Eye (tissue), 1 donor: ENCODE measurements at places on chromosomes 7 and 10.
A peak's percentile ranks its signal among the peaks of the same experiment; 100 is the strongest.

- peak; percentile 11 for DNase-seq
Observed at GRCh38 chr10:32139223-32140073, 83.2 kb upstream of the KIF5B start.

- DNase-seq, result no peak
Observed at GRCh38 chr10:71763352-71764127, 9.8 kb downstream of the VSIR start.

- DNase-seq, result peak; percentile 21
Observed at GRCh38 chr7:55326081-55326835, 38.9 kb upstream of the LANCL2 start.

GRCh38 chr7:42186151-42186550, 50.9 kb downstream of the GLI3 start:
- peak; percentile 44 for DNase-seq

DNA sequence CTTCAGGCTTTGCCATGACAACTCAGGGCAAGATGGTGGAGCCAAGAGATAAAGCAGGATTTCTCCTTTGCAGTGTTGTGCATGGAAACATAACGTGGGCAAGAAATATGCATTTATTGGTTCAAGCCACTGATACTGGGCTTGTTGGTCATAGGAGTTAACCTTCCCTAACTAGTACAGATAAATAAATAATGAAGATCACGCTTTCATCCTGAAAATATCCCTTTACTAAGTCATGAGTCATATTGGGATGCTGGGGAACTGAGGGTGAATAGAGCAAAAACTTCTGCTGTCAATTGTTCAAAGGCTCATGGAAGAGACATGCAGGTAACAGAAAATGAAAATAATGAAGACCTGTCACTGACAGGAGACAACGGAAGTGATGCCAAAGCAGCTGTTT, 55.5 kb downstream of the TES start:
- DNase-seq, result no peak

DNA sequence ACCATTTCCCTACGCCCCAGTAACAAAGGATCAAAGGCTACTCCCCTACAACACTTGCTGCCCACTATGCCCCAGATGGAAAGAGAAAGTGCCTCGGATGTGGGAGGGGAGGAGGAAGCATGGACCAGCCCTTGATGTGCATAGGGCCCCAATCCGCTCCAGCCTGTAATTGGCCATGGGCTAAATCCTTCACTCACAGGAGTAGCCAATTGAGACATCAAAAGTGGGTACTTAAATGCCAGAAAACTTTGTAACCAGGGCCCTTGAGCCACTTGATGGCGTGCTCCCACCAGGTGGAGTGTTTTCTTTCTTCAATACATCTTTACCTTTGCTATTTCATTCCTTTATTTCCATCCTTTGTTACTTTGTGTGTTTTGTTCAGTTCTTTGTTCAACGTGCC, 500.5 kb upstream of the LRRN3 start:
- DNase-seq, result no peak

- DNase-seq, result no peak
Observed at GRCh38 chr10:96614515-96614914, 27.7 kb upstream of the TM9SF3 start.

DNA sequence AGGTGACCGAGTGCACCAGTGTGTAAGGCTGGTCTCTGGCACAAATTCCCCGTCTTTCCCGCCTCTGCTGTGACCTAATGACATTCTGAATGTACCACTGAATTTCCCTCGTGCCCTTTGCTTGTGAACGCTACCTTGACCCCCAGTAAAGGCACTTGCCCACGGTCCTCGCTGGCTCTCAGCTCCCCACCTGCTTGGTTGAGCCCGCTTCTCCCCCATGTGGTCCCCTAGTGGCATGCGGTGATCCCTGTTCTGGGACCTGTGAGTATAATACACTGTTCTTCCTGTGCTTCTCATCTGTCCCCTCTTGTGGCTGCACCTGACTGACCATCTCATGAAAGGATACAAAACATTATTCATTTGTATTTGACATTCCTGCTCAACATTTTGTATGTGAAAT, 495.7 kb downstream of the INHBA start:
- DNase-seq, result no peak

DNA sequence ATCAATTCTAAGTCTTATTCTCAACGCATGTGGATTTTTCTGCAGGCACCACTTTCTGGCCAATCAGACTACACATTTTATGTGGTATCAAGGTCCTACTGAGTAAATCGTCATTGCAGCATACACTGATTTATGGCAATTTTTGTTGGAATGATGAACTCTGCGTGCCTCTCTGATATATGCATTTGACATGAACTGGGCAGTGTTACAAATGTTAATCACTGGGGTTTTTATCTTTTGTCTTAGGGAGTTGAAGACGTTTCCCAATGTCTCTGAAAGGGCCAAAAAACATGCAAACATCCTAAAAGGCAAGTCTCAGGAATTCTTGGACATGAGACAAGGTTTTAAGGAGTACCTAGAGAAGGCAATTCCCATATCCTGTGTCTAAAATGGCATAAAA, 809.5 kb upstream of the CELF2 start:
- DNase-seq, result no peak

GRCh38 chr7:20479706-20480105, 135.8 kb upstream of the ABCB5 start:
- no peak for DNase-seq

GRCh38 chr7:82166260-82167015, 277.1 kb downstream of the CACNA2D1 start:
- peak; percentile 79 for DNase-seq

DNA sequence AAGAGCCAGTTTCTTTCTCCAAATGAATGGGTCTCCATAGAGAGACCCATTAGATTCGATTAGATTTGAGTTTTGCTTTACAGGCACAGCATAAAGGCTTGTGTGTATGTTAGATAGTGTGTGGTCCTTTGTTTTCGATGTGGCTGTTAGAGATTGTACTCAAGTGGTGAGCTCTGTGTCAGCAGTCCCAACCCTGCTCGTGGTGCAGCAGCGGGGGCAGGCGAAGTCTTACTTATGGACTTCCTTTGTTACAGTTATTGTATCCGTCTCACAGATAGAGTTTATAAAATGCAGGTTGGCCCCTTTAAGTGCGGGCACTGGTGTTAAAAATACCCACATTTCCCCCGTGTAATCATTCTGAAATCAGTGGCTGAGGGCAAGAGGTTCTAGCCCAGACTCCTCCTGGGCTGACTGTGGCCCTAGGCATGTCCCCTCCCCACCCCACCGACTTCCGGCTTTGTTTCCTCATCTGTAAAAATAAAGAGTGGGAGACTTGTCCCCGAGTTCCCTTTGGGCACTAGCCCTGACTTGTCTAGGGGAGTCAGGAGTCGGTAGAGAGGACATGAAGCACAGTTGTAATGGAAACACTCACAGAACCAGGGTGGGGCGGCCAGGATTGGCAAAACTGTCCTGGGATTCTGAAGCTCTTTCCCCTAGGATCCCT, 28.6 kb downstream of the MTURN start:
- DNase-seq, result no peak

GRCh38 chr7:104983076-104983577, 30.9 kb upstream of the KMT2E start:
- no peak for DNase-seq

DNA sequence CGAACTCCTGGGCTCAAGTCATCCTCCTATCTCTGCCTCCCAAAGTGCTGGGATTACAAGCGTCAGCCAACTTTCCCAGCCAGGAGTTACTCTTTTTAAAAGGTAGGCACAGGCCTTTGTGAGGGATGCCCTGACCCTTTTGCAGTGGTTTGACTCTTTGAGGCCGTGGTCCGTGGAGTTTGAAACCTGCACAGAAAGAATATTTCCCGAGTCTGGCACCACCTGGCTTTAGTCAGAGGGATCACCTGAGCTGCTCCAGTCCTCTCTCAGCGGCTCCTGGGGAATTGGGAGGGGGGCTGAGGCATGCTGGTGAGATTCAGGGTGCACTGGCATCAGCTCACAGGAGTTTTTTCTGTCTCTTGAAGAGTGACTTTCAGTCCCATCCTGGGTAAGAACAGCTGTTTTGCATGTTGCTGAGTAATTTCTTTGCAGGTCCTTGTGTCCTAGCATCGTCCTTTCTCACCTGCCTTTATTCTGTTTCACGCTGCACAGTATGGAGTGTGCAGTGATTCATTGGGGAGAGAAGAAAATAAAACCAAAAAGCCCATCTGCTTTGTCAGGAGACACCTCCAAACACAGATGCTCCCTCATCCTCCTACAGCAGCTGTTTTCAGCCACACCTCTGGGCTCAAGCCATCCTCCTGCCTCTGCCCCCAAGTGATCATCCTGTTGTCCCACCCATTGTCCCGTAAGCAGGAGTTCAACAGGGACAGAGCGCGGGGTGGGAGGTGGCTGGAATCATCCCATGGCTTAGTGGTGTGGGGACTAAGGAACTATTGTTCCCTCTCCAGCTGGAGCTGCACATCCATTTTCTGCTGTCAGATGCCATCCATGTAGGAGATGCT, 284.7 kb downstream of the CAMK1D start:
- no peak for DNase-seq

DNA sequence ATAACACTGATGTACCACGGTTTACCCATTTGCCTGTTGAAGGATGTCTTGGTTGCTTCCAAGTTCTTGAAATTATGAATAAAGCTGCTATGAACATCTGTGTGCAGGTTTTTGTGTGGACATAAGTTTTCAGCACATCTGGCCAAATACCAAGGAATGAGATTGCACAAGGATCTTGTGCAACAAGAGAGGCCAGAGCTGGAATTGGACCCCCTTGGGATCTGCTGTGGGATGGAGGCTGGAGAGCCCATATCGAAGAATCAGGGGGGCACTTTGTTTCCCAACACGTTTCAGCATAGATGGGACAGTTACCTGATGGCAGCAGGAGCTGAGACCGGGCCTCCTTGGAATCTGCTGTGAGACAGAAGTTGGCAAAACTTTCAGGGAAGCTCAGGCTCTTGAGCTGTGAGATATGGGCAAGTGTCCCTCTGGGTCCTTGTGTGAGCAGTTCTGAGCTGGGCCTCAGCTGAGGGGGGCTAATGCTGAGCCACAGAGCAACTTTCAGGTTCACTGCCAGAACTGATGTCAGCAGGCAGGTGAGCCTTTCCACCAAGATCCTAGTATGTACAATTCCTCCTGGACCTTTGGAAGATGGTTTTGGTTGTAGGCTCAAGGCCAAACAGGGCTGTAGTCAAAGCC, 115.2 kb upstream of the RAB18 start:
- DNase-seq, result no peak

- no peak for DNase-seq
Observed at GRCh38 chr10:65861249-65861648, 1064.6 kb upstream of the LRRTM3 start.

DNA sequence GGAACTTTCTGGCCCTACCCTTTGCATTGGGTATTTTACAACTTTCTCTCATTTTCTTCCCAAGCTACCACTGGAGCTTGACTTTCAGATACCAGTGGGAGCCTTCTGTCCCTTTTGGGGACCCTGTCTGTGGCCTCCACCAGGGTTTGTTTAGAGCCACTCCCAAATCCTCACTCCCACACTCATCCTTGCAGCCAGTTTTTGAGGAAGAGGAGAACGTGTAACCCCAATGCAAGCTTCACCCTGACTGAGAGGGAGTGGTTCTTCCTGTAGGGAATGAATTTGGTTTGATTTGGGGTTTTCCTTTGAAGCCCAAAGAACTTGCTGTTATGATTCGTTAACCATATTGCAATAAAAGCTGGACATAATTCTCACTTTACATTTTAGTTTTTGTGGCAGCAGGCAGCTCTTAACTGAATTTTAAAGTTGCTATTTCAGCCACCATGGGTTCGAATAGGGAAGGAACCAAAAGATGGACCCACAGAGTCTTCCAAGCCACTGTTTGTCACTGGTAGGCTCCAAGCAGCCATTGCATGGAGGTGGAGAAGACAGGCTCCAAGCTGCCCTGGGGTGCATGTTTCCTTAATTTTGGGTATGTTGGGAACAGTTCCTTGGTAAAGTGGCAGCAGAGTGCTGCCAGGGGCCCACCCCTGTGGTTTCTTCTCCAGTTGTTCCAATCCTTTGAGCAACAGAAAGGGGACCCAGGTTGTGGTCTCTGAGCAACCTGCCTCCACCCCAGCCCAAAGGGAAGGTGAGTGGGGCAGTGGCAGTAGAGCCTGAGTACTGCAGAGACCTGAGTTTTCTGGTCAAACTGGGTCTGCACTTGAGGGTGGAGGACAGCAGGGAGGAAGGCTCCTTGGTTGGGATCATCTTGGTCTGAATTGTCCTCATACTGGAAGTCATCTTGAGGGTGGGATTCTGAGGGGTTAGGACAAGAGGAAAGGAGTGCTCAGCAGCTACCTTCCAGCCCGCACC, 5.1 kb downstream of the EVX1 start:
- no peak for DNase-seq

- DNase-seq, result no peak
Observed at GRCh38 chr10:2012209-2012608, 274.9 kb upstream of the ADARB2 start.

GRCh38 chr7:82098414-82098813, 328.6 kb upstream of the HGF start:
- DNase-seq, result peak; percentile 23

DNA sequence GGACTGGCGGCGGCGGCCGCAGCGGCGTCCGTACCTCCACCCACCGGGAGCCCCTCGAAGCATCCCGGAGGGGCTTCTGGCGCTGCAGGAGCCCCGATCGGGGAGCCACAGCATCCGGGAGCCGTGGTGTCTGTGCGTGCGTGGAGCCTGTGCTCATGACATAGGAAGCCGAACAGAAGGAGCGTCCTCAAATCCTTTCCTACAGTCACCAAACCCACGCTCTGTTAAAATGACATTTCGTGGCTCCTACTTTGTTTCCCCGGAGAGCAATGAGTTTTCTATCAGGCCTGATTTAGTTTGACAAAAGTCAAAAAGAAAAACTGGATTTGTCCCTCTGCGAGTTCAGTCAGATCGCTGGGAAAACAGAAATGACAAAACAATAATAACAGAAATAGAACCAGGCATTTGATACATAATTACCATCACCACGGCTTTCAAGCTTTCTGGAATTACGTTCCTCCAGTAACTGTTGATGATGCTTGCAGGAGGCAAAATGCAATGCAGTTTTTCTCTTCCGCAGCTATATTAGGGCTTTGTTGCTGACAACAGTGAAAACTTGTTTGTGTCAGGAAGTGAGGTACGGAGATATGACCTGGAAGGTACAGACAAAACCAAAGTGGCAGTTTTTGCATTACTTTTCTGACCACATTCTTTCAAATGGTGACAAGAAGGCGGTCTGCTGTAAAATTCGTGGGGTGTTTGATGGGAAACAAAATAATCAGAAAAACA, 219.3 kb upstream of the MKLN1 start:
- no peak for DNase-seq

DNA sequence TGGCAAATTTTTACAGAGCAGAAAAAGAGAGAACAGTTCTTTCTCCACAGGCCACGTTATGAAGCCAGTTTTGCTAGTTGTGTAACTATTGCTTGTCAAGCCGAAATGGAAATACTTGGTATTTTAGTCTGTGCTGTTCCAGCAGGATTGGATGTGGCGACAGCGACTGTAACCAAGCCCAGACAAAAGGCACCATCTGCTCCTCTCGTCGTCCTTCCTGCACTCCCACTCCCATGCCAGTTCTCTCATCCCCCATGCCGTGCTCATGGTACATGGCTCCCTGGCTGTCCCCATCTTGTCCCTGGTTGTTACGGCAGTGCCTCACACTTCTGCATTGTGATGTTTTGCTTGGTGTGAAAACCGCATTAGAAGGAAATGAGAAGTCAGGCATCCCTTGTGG, 185.7 kb upstream of the FZD8 start:
- DNase-seq, result no peak
